ENCODE measurements at places on chromosomes 11 and 22.
A peak's percentile ranks its signal among the peaks of the same experiment; 100 is the strongest.

GRCh38 chr11:19931771-19932369 is 219.2 kb downstream of the NAV2 start:
- no peak for DNase-seq

GRCh38 chr11:35009191-35009943 is 92.9 kb downstream of the PDHX start:
- no peak for DNase-seq

DNA sequence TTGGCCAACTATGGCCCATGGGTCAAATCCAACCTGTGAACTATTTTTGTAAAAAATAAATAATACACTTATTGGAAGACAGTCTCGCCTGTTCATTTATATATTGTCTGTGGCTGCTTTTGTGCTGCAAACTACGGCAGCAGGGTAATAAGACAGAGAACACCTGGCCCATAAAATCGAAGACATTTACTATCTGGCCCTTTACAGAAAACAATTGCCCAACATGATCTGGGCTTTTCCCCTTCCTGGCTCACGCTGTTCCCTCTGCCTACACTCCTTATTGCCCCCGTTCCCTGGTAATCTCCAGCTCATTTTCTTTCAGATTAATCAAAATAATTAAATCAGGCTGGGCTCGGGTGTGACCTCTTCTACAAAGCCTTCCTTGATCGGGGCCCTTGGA is 5.6 kb downstream of the PLAAT2 start:
- DNase-seq: no peak

GRCh38 chr11:133966172-133966651 is 9.4 kb upstream of the IGSF9B start:
- DNase-seq: no peak

- peak; percentile 86 for DNase-seq
These were observed 30.4 kb downstream of the COMMD9 start for GRCh38 chr11:36258730-36259360.

GRCh38 chr11:96193745-96194443 is 149.1 kb downstream of the MAML2 start:
- no peak for DNase-seq

DNA sequence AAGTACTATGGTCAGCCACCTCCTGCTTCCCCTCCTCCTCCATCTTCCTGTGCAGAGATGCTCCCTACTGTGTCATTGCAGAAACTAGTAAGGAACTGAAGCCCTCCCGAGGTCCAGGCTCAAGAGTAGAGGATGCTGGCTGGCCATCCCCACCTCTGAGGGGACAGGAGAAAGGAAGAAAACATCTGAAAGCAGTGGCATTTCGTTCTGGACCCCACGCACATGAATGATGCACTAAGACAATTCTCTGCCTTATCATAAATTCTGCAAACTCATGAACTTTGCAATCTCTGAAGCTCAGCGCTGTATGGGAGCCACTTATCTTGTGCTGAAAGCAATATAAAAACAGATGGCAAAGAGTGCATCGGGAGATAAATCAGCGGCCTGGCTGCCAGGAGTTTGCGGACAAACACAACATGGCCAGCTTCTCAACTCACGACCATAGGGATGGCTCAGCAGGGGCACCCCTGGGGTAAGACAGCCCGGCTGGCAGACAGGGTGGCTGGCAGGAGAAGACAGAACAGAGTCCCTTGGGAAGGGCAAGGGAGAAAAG is 306.4 kb downstream of the NXPE2 start:
- no peak for DNase-seq

DNA sequence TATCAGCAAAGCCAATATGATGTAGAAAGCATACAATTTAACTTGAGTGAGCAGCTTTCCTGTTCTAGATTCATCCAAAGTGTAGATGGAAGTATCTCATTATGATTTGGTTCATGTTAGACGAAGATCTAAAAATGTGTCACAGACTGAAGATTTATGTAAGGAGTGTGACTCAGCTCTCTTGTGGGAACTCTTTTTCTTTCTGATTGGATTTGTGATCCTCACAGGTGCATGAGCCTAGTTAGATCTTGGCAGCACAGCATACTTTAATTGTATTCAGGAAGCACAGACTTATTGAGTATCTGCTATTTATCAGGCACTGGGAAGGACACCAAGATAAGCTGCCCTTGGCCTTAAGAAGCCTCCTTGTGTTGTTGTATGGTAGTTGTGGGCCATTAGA is 147.1 kb downstream of the C11orf91 start:
- DNase-seq: no peak

DNA sequence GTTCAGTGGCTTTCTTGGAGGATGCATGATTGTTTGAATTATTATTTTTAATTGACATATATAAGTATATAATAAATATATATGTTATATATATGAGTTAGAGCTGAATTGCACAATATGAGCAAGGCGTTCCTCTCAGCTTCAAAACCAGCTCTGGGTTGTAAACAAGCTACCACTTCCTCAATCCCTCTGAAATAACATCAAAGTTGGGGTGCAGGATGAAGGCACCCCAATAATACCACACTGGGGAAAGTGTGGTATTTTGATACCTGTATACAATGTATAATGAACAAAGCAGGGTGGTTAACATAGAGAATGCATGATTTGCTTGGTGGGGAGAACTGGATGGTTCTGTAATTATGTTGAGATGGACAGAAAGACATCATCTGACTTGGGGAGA is 1.7 kb upstream of the SORL1 start:
- no peak for DNase-seq

DNA sequence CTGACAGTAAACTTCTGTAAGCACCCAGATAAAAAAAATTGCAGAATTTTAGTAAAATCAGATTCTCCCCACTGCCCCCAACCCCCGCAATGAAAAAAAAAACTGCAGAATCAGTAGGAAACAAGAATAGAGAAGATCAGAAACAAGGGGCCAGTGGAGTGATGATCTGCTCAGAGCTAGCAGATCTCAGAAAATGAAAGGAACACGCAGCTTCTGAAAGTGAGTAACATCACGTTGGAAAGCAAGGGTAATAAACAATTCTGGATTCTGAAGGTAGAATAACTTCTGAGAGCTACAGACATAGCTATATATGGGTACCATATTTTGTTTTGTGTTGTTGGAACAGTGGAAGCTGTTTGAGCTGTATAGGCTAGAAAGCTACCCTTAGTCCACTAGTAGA is 23.2 kb downstream of the ACAT1 start:
- DNase-seq: no peak

DNA sequence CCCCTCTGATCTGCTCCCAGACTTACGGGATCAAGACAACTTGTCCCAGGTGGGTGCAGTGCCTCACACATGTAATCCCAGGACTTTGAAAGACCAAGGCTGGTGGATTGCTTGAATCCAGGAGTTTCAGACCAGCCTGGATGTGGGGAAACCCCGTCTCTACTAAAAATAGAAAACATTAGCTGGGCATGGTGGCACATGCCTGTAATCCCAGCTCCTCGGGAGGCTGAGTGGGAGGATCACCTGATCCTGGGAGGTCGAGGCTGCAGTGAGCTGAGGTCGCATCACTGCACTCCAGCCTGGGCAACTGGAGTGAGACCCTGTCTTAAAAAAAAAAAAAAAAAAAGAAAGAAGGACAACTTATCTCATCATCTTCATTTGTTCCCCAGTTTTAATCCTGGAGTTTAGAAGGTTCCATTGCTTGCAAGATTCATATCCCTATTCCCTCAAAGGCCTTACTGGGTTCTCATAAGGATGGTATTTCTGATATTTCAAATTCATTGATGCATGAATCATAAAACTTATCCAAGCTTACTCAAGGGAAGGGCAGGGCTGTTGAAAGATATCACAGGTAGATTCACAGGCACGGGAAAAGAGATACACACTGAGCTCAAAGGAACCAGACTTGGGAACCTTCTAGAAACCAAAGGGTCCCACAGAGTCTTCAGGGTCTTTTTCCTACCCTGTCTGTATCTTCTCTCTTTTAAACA is 14.6 kb downstream of the ENDOD1 start:
- no peak for DNase-seq

DNA sequence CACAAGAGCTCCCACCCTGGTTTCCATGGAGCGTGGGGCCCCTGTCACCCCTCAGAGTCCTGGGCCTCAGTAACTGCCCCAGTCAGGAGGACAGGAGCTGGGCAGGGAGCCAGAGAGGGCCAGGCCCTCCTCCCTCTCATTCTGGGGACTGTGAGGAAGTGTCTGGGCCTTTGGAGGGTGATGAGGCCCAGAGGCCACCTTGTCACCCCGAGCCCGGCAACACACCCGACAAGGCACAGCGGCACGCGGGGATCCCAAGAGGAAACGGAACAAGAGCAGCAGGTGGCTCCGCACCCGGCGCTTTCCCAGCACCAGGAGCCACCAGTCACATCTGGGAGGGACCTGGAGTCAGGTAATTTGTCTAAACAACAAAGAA is 72.1 kb downstream of the CELSR1 start:
- peak; percentile 49 for DNase-seq

GRCh38 chr22:19892257-19892879 is 37.7 kb upstream of the GNB1L start:
- peak; percentile 88 for DNase-seq

DNA sequence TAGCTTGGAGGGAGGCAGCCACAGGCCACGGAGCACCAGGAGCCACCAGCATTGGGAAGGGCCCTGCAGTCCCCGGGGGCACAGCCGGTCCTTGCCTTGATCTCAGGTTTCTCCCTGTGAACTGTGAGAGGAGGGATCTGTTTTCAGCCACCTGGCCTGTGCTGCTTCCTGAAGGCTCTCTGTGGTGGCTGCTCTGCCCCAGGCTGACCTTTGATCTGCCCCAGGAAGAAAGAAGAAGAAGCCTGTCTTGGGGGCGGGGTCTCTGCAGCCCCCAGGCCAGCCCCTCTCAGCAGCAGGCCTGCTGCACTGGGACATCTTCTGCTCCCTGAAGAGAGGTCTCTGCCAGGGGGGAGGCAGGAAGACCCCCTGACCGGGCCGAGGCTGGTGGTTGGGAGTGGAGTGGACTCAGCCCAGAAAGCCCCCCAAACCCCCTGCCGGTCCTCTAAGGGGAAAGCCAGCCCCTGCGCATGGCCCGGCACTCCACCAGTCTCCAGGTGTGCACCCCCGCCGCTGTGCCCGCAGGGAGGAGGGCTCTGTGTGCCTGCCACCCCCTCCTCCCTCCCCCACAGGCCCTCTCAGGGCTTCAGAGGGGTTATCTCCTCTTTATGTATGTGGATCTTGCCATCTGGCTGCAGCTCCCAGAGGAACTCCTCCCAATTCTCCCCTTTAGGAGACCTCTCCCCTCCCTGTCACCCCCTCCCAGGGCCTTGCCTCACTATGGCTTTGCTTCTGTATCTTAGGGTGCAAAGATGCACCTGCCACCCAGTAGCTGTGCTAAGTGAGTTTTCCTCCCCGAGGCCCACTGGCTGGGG is 675.3 kb downstream of the BRD1 start:
- peak; percentile 85 for DNase-seq

DNA sequence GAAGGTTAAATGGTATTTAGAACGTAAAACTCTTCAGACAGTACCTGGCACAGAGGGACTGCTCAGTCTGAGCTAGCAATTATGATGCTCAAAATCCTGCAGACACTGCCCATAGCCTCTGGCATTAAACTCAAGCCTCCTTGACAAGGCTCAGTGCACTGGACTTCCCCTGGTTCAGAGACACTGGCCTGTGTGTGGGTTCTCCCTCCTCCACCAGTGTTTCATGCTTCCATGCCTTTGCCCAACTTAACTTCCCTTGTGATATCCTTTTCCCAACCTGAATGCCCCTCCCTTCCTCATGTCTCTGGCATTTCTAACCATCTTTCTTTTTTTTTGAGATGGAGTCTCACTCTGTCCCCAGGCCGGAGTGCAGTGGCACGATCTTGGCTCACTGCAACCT is 9.1 kb downstream of the LTBP3 start:
- no peak for DNase-seq

- DNase-seq: no peak
These were observed 70.9 kb downstream of the ZBTB44 start for GRCh38 chr11:130243816-130244215.

DNA sequence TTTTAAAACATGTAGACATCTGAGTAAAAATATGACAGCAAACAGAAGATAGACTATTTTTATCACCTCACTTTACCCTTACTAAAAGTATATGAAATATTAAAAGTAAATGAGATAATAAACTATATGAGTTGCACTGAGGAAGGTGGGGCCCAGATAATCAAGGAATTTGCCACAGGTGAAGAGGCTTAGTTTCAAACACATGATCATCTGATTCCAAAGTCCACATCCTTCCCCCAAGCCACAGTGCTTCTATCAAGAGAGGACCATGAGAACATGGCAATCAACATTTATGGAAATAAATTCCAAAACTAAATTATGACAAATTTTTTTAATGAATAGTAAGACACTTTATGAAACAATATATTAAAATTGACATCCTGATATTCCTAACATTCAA is 384.0 kb downstream of the DCDC1 start:
- no peak for DNase-seq

- DNase-seq: no peak
These were observed 10.6 kb downstream of the FRMD8 start for GRCh38 chr11:65396769-65397745.
